ENCODE measurements at places on chromosomes 16 and 17. TPM values are rescaled to one million over a fixed set of nuclear protein-coding genes. Genes with fewer than 3 reads are reported as not detected.

The FAM20A gene
- total RNA-seq, result 3.7 TPM

The E2F4 gene
- total RNA-seq, result 47.7 TPM

The KRT16 gene
- total RNA-seq, result 7.5 TPM

The PRCD gene
- total RNA-seq, result 0.47 TPM

The TUBB3 gene
- total RNA-seq, result 3.4 TPM

The ACSM2A gene
- total RNA-seq, result 0.05 TPM

The MT1E gene
- total RNA-seq, result 2.1 TPM

The KCNG4 gene
- not detected for total RNA-seq

The TM4SF5 gene
- total RNA-seq, result not detected

The TAF15 gene
- 26.1 TPM for total RNA-seq

The CLEC19A gene
- 0.05 TPM for total RNA-seq

The CLEC10A gene
- 8.6 TPM for total RNA-seq

The TNK1 gene
- total RNA-seq, result 1.8 TPM

The CDH5 gene
- total RNA-seq, result 7.5 TPM

The CSH1 gene
- total RNA-seq, result 2.3 TPM

The SIRT7 gene
- total RNA-seq, result 16.1 TPM

The CBLN1 gene
- total RNA-seq, result 1.3 TPM

The CCL3 gene
- total RNA-seq, result 15.9 TPM

The ITGAX gene
- 3.5 TPM for total RNA-seq

The BCL6B gene
- 3.4 TPM for total RNA-seq

The TMEM114 gene
- 0.14 TPM for total RNA-seq

The SPOP gene
- 64.3 TPM for total RNA-seq

The TAT gene
- total RNA-seq, result 0.09 TPM

The ASPA gene
- total RNA-seq, result 0.57 TPM

The KRT28 gene
- 0.05 TPM for total RNA-seq

The HS3ST3A1 gene
- 1.3 TPM for total RNA-seq

The SLC43A2 gene
- 10.5 TPM for total RNA-seq

The EPN3 gene
- 2.2 TPM for total RNA-seq

The ASPSCR1 gene
- total RNA-seq, result 27.6 TPM

The DRC3 gene
- total RNA-seq, result 1.3 TPM

The TSPAN10 gene
- total RNA-seq, result 0.47 TPM

The KRTAP2-1 gene
- not detected for total RNA-seq

The ESRP2 gene
- total RNA-seq, result 10.1 TPM

The KRTAP3-2 gene
- total RNA-seq, result not detected

The KCNJ18 gene
- not detected for total RNA-seq

The CBFA2T3 gene
- 11.2 TPM for total RNA-seq

The CCDC154 gene
- 0.71 TPM for total RNA-seq

The SPNS2 gene
- 3.4 TPM for total RNA-seq

The NGFR gene
- total RNA-seq, result 1.9 TPM

The TIGD7 gene
- total RNA-seq, result 6.4 TPM

The NPIPA3 gene
- 0.09 TPM for total RNA-seq

The TMEM204 gene
- 10.3 TPM for total RNA-seq

The SLFN14 gene
- 0.19 TPM for total RNA-seq

The MFAP4 gene
- total RNA-seq, result 21.4 TPM

The SLC13A2 gene
- total RNA-seq, result not detected
